ENCODE measurements at places on chromosomes 16 and 17. TPM values are rescaled to one million over a fixed set of nuclear protein-coding genes. Genes with fewer than 3 reads are reported as not detected.

The TRAP1 gene
- total RNA-seq, result 56.5 TPM

The TAC4 gene
- total RNA-seq, result not detected

The HOXB9 gene
- total RNA-seq, result not detected

The NEUROD2 gene
- total RNA-seq, result not detected

The GPR139 gene
- not detected for total RNA-seq

The ZPBP2 gene
- not detected for total RNA-seq

The STH gene
- total RNA-seq, result not detected

The SLC5A11 gene
- total RNA-seq, result not detected

The SKAP1 gene
- not detected for total RNA-seq

The FBXL20 gene
- 12.6 TPM for total RNA-seq

The BCAR1 gene
- total RNA-seq, result 36.0 TPM

The MYH4 gene
- not detected for total RNA-seq

The KCNH6 gene
- not detected for total RNA-seq

The RRAD gene
- total RNA-seq, result 13.5 TPM

The CEP112 gene
- total RNA-seq, result 7.5 TPM

The PLXDC1 gene
- total RNA-seq, result 0.28 TPM

The C17orf107 gene
- total RNA-seq, result 4.3 TPM

The HBQ1 gene
- not detected for total RNA-seq

The AANAT gene
- total RNA-seq, result not detected

The NPTX1 gene
- total RNA-seq, result 1.7 TPM

The CRISPLD2 gene
- 82.6 TPM for total RNA-seq

The CCDC154 gene
- total RNA-seq, result 0.14 TPM

The PRAC2 gene
- total RNA-seq, result 0.46 TPM

The CORO1A gene
- 0.71 TPM for total RNA-seq

The SOX9 gene
- total RNA-seq, result 0.65 TPM

The FAM171A2 gene
- total RNA-seq, result 2.3 TPM

The APOBR gene
- total RNA-seq, result not detected

The SLC16A6 gene
- 1.00 TPM for total RNA-seq

The KRTAP4-9 gene
- total RNA-seq, result not detected

The CD300LB gene
- total RNA-seq, result not detected

The GRIN2A gene
- under 0.01 TPM for total RNA-seq

The GIT1 gene
- total RNA-seq, result 10.4 TPM

The KRTAP4-4 gene
- total RNA-seq, result not detected

The PDP2 gene
- 7.5 TPM for total RNA-seq

All from smooth muscle cell of bladder (primary cell).